ENCODE measurements at places on chromosomes 5 and 9.

DNA sequence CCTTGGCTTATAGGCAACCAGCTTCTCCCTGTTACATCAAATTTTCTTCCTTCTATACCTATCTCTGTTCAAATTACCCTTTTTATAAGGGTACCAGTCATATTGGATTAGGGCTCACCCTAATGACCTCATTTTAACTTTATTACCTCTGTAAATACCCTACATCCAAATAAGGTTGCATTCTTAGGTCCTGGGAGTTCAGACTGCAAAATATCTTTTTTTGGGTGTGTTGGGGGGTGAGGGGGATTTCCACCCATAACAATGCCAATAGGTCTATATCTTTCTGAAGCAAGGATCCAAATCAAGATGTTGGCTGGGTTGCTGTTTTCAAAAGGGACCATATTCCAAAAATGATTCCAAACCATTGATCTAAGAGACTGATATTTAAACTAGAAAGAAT, 141.7 kb downstream of the XRCC4 start:
- DNase-seq: no peak

- no peak for DNase-seq
Measured at GRCh38 chr5:25295067-25295466, 650.3 kb upstream of the CDH10 start.

DNA sequence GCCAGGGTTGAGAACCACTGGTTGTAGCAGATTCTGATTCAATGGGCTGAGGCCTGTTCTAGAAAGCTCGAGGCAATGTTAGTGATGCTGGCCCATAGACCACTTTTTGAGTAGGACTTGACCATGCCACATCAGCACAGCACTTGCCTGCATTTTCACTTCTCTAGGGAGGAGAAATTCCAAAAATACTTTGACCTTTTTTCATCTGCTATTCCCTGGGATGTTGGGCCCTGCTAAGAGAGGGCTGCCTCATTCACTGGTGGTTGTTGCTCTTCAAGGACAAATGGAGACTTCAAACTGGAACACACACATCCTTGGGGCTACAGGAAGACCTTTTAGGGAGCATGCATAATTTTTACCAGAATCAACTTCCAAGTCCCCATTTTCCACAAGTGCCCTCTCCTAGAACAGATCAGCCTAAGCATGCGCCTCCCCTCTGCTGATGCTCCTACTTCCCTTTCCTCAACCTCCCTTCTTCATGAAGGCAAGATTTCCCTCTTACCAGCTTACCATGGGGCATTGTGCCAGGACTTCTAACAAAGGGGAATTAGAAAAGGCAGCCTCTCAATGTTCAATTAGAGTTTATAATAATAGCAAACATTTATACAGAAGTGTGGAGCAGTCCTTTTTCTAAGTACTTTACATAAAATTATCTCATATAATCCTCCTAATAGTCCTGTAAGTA, 12.7 kb upstream of the TGFBI start:
- no peak for DNase-seq

DNA sequence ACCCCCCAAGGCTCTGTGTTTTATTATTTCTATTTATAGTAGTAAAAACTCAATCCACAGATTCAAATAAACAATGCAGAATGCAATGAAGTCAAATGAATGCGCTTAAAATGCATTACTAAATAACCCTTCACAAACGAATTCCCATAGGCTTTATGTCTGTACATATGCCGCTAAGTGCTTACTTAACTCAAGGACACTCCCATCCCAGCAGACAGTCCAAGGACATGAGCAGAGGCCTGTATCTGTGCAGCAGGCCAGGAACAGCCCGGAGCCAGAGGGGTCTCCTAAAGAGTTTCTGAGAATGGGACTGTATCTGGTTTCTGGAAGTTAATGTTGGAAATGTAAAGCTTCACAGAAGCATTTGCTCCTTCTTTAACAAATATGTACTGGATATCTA, 59.8 kb downstream of the MARCHF11 start:
- DNase-seq: no peak

DNA sequence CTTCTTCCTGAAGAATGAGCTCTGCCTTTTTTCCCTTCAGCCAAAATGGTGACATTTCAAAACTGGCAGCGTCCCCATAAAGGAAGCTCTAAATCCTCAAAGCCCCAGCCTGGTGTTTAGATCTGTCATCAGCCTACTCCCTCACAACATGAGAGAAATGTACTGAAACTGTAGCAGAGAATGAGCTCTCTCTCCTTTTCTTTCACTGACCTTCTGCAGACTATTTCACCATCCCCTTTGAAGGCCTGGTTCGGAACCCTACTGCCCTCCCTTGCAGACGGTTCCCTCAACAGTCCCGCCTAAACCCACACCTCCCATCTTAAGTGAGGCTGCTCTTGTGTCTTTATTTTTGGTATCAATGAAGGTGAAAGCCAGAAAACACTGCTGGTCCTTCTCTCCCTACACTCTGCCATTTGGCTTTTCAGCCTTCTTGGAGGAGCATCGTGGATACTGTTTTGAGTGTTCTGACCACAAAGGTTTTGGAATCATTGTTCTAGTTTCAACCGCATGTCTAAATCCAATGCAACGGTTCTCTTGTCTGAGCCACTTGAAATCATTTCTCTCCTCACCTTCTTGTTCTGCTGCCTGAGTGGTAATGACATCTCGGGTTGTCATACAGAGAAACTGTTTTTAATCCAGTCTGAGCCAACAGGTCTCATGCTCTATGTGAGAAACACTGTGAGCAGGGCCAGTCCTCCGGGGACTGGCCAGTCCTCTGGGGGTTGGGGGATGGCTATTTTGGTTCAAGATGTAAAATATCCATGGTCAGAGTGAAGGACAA, 39.0 kb downstream of the ITK start:
- DNase-seq: no peak

- no peak for DNase-seq
Measured at GRCh38 chr5:166906991-166907713, 1384.3 kb upstream of the WWC1 start.

GRCh38 chr5:129074903-129075302, 19.6 kb upstream of the ISOC1 start:
- DNase-seq: no peak

DNA sequence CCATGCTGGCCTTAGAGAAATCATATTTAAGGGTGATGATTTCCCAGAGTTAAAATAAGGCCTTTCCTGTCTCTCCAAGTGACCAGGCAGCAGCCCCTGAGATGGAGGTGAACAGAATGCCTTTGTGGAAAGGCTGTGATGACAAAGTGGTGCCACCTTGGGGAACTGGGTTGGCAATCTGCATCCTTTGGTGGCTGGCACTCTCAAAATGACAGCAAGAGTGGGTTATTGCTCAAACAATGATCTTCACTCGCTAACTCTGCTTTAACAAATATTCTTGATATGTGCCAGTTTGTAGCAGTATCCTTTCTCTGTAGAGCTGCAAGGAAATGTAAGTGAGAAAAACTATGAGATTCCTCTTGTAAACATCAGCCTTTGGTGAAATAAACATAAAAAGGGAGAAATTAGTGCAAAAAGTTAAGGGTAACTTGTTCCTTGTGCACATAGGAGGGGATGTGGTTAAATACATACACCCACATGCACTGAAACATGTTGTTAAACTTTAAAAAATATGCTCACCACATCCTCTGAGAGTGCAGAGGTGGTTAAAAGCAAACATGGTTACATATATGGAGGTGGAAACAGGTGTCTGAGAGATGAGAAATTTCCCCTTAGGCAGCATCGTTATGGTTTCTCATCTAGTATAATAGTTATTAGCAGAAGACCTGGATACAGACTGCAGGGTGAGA, 373.4 kb upstream of the CTNND2 start:
- DNase-seq: no peak

DNA sequence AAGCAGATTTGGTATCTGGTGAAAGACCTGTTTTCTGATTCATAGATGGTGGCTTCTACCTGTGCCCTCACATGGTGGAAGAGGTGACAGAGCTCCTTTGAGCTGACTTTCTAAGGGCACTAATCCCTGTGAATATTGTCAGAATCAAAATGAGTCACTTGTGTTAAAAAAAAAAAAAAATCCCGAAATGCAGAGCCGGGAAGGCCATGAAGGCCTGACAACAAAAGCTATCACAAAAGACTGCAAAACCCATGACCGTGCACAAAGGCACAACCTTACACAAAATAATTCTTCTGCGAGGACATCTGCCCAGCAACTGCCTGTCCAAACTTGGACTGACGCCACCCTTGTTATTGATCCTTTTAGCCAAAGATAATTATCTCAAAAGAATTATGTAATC, 19.6 kb upstream of the UBTD2 start:
- DNase-seq: no peak

DNA sequence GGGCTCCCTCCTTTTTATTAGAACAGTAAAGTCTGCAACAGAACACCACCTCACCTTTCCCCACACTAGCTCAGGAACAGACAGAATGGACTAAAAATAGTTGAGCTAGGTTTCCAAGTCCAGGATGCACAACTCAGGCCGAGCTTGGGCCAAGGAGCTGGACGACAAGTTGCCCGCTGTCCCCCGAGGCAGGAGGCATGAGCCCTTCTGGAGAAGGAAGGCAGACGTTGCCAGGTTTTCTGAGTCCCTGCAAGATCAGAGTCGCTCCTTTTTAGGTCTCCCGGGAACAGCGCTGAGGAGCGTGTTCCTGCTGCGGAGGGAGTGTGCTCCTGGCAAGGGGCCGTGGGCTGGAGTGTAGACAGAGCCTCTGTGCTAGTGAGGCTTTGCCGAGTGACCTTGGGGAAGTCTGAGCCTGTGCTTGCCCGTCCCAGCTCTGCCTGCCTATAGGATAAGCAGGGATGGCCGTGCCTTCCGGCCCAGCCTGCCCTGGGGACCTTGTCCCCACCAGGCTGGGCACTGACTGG, 121.6 kb downstream of the WNK2 start:
- no peak for DNase-seq

DNA sequence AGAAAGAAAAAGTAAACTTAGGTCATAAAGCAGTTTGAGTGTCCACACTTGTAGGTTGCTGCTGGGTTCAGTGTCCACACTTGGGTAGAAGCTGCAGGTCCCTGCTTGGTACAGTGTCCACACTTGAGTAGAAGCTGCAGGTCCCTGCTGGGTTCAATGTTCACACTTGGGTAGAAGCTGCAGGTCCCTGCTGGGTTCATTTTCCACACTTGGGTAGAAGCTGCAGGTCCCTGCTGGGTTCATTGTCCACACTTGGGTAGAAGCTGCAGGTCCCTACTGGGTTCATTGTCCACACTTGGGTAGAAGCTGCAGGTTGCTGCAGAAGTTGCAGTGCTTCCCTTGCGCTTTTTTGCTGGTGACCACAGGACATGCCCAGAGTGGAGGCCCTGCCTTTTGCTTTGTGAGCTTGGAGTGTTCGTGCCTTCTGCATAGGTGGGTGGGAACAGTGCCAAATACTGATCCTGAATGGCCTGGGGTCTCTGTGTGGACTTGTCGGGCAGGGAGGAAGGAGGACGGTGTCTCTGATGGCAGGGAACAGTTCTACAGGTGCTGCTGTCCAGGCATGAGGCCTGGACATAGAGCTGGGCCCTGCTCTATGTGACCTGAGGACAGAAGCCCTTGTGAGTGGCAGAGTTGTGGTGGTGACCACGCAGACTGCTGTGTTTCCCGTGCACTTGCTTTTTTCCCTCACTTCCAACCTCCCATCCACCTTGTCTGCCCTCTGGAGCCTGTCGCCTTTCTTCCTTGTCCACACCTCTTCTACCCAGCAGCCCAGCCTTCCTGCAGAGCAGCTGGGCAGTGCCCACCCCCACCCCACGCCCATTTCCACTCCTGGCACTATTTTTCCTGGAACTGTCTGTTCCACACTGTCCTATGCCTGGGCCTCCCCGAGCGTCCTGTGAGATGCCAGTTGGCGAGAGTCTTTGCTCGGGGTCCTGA, 120.8 kb downstream of the EHMT1 start:
- no peak for DNase-seq

- no peak for DNase-seq
Measured at GRCh38 chr5:109907731-109908130, 218.0 kb downstream of the MAN2A1 start.

GRCh38 chr9:75482566-75482965, 394.3 kb downstream of the OSTF1 start:
- no peak for DNase-seq

DNA sequence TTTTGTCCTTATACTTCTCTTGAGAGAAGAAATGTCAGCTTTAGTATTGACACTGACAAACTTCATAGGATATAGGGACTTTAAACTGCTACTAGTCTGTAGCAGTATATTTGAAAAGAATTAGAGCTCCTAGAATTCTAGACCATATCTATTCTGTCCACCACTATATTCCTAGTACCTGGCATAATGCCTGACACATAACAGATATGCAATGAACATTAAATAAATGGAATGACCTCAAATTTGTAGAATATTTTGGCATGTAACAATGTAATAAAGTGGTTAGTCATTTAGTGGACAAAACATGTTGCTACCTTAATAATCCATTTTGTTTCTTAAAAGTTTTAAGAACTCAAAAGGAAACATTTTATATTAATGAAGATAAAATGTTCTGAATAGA, 57.5 kb downstream of the HOMER1 start:
- DNase-seq: no peak

- no peak for DNase-seq
Measured at GRCh38 chr9:23754551-23754950, 71.5 kb downstream of the ELAVL2 start.

GRCh38 chr5:11650936-11651335, 253.3 kb downstream of the CTNND2 start:
- DNase-seq: no peak

- DNase-seq: no peak
Measured at GRCh38 chr5:103587185-103587748, 24.7 kb upstream of the NUDT12 start.

DNA sequence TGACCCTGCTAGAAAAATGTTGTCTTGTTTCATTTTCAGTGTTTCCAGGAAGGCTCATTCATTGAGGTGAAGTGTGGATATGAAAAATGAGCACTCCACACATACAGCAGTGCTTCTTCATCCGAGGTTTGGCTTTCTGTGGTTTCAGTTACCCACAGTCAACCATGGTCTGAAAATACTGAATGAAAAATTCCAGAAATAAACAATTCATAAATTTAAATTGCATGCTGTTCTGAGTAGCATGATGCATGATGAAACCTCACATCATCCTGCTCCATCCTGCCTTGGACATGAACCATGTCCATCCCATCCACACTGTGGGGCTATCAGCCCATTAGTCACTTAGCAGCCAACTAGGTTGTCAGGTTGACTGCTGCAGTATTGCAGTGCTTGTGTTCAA, 10.4 kb upstream of the SLC45A2 start:
- DNase-seq: no peak

DNA sequence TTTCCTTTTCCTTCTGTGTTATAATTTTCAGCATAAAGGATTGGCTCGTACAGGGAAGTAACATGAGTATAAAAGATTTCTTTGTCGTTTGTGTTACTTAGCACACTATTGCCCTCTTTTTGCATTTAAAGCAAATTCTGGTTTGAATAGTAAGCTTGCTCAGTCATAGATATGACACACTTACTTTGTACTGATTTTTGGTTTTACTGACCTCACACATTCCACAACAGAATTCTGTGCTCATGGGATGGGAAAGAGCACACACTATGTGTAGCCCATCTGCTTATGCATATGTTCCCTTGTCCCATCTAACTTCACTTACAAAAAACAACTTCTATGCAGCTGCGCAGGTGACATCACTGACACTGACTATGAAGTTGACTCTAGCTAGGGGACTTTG, 111.9 kb upstream of the MTAP start:
- DNase-seq: no peak
